ENCODE measurements at places on chromosomes 3 and 15. TPM values are rescaled to one million over a fixed set of nuclear protein-coding genes. Genes with fewer than 3 reads are reported as not detected.
A peak's percentile ranks its signal among the peaks of the same experiment; 100 is the strongest.

DNA sequence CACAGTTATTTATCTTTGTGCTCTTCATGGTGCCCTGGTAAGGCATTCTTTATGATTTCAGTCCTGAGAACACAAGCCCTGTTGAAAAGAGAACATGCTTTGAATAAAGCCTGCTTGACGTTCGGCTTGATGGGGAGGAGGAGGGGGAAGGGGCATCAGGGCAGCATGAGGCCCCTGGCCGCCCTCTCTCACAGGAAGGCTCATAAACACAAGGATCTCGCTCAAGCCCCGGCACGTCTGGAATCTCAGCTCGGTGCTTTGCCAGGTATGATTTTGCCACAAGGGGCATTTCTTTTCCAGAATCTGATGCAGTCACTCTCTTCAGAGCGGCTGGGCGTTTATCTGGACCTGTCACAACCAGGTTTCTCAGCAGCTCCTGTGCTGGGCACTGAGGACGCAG, 129.4 kb downstream of the DNAJB8 start:
- DNase-seq: no peak
- no peaks in the 10 kb centered on the region for H3K27me3 ChIP-seq
- H3K36me3 ChIP-seq: no peaks in the 10 kb centered on the region
- no peak overlapping the region for H3K27ac ChIP-seq
- no peaks in the 10 kb centered on the region for H3K4me1 ChIP-seq

DNA sequence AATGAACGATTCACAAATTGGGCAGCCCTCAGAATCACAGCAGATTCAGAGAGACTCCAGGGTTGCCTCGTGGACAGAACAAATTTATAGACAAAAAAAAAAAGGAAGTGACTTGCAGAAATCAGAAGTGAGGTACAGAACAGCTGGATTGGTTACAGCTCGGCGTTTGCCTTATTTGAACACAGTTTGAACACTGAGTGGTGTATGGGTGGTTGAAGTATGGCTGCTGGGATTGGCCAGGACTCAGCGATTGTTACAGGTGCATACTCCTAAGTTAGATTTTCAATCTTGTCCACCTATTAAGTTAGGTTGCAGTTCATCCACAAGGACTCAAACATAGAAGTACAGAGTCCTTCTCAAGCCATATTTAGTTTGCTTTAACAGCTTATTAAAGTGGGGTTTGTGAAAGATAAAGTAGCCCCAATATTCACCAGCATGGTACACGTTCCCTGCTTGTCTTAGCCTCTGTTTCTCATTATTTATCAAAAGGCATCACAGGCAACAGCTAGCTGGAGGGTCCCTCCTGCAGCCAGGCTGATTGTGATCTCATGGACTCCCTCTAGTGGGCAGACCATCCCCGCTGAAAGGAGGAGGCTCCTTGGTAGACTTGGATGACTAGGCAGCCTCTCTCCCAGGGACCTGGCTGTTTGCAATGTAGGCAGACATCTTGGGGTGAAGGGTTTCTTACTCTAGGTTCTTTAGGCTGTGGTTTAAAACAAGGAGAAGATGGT, 17.6 kb upstream of the ALDH1L1 start:
- H3K4me1 ChIP-seq: no peaks in the 10 kb centered on the region
- no peak overlapping the region for H3K27ac ChIP-seq
- peaks cover 28% of the 10 kb centered on the region for H3K36me3 ChIP-seq
- no peak overlapping the region for H3K4me3 ChIP-seq
- peak; percentile 77 for DNase-seq

ATP13A4 gene
- total RNA-seq: 0.13 TPM

GRCh38 chr3:81581966-81582599, 179.4 kb downstream of the GBE1 start:
- no peak overlapping the region for H3K4me3 ChIP-seq
- no peaks in the 10 kb centered on the region for H3K4me1 ChIP-seq
- H3K27me3 ChIP-seq: no peaks in the 10 kb centered on the region
- no peak for DNase-seq
- no peaks in the 10 kb centered on the region for H3K36me3 ChIP-seq

EAF2 gene
- 4.4 TPM for total RNA-seq

DNA sequence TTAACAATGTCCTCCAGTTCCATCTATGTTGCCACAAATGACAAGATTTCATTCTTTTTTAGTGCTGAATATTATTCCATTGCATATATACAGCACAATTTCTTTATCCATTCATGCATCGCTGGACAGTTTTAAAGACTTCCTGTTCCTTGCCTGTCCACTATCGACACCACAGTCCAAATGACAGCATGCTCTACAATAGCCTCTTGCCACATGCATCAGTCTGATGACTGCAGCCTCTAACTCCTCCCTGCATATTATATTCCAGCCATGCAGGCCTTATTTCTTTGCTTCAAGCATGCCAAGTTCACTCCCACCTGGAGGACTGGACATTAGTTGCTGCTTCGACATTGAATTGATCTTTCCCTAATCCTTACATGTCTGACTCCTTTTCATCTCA, 306.2 kb downstream of the FOXP1 start:
- H3K27ac ChIP-seq: no peak overlapping the region
- peaks cover 6% of the 10 kb centered on the region for H3K36me3 ChIP-seq

DNA sequence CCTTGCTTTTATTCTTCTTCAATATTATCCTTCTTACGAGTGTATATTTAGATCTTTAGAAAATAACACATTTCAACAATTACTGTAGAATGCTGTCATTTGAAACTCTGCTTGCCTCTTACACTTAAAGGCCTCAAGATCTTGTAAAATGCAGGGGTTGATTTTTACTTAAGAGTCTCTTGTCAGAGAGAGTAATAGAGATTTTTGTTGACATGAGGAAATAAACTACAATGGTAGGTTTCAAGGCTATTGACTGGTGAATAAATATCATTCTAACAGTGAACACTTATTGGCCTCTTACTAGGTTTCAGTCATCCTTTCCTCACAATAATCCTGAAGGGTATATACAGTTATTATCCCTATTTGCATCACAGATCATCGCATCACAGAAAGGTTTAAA, 344.6 kb downstream of the GBE1 start:
- no peak overlapping the region for H3K4me3 ChIP-seq
- no peak overlapping the region for H3K27ac ChIP-seq
- no peak for DNase-seq
- no peaks in the 10 kb centered on the region for H3K27me3 ChIP-seq
- H3K36me3 ChIP-seq: no peaks in the 10 kb centered on the region

GRCh38 chr15:40108061-40108854, 421 bp downstream of the BMF start:
- peaks cover 28% of the 10 kb centered on the region for H3K4me1 ChIP-seq
- H3K27me3 ChIP-seq: no peaks in the 10 kb centered on the region

DNA sequence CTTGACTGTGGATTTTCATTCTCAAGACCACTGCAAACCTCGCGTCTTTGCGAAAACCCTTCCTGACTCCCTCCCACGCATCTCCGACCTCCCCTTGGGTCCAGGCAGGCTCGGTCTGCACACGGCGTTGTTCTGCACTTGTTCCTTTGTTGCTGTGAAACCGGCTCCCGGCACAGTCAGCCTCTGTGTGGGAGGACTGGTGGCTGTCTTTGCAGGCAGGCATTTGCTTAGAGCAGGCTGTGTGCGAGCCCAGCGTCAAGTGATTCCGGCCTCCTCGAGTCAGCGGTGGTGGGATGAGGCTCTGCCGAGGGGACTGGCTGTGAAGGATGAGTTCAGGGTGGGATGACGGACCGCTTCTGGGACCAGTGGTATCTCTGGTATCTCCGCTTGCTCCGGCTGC, 102.6 kb upstream of the ROPN1 start:
- no peaks in the 10 kb centered on the region for H3K27me3 ChIP-seq
- DNase-seq: no peak
- H3K36me3 ChIP-seq: no peaks in the 10 kb centered on the region
- H3K4me1 ChIP-seq: no peaks in the 10 kb centered on the region
- no peak overlapping the region for H3K4me3 ChIP-seq

ACTC1 gene
- 52.2 TPM for total RNA-seq

DNA sequence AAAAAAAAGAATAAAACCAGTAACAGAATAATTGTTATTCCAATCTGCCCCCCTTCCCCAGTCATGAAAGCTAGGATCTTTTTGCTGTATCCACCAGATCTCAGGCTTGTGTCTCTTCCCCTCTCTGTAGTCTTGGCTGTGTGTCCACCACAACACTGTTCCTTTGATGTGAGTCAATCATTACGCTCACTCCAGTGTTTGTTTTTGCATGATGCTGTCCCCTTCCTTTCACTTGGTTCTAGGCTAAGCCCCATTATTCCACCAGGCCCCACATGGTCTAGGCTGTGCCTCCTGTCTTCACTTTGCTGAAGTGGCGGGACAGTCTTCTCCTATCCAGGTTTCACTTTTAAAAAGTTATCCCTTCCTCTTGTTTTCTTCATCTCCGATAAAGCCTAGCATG, 13.6 kb downstream of the ACKR2 start:
- H3K27me3 ChIP-seq: no peaks in the 10 kb centered on the region
- no peaks in the 10 kb centered on the region for H3K4me1 ChIP-seq
- H3K36me3 ChIP-seq: no peaks in the 10 kb centered on the region
- no peak for DNase-seq
- no peak overlapping the region for H3K27ac ChIP-seq

DNA sequence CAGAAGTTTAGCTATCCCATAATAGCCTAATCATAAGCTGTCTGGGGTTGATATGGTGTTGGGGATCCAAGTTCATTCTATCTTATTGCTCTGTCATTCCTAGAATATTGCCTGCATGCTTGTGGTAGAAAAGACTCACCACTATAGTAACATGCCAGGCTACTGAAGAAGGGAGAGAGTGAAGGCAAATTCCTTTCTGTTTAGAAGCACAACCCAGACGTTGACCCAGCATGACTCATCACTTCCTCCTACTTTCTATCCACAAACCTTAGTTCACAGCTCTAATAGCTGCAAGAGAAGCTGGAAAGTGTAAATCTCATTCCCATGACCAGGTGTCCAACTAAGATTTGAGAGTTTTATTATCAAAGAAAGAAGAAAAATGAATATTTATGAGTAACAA, 57.8 kb upstream of the NMD3 start:
- no peak overlapping the region for H3K27ac ChIP-seq
- no peak overlapping the region for H3K4me3 ChIP-seq
- peaks cover 5% of the 10 kb centered on the region for H3K36me3 ChIP-seq
- H3K27me3 ChIP-seq: no peaks in the 10 kb centered on the region
- no peaks in the 10 kb centered on the region for H3K4me1 ChIP-seq

STAB1 gene
- 0.90 TPM for total RNA-seq

DNA sequence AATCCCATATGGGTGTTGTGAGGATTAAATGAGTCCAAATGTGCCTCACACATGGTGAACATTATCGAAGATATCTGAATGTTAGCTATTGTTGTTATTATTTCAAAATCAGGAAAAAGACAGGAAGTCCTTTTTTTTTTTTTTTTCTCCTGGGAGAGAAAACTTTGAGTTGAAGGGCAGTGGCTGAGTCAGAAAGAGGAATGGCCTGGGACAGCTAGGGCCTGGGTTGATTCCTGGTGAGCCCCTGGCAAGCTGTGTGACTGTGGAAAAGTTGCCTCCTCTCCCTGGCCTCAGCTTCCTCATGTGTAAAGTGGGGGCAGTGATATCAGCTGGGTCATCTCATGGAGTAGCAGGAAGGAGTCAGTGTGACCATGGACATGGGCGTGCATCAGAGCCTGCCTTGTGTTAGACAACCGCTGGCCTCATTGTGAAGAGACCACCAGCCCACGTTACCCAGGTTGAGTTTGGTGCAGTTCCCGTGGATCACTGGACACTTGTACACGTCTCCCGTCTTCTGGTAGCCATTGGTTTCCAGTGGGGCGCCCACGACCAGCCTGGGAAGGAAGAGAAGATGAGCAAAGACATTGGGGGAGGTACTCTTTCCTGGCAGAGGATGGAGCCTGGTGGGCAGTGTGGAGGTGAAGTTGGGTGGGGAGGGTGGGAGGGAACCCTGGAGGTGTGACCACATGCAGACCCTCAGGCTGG, 63.1 kb downstream of the ITGA11 start:
- H3K4me1 ChIP-seq: no peaks in the 10 kb centered on the region
- no peak for DNase-seq
- H3K27ac ChIP-seq: no peak overlapping the region
- no peaks in the 10 kb centered on the region for H3K27me3 ChIP-seq
- no peaks in the 10 kb centered on the region for H3K36me3 ChIP-seq
- no peak overlapping the region for H3K4me3 ChIP-seq

- H3K4me3 ChIP-seq: no peak overlapping the region
- DNase-seq: no peak
- H3K27me3 ChIP-seq: no peaks in the 10 kb centered on the region
- H3K36me3 ChIP-seq: no peaks in the 10 kb centered on the region
- no peak overlapping the region for H3K27ac ChIP-seq
Observed at GRCh38 chr3:57530071-57530608, 14.0 kb downstream of the DNAH12 start.

GRCh38 chr3:122880624-122881023, 85.8 kb downstream of the SLC49A4 start:
- DNase-seq: peak; percentile 34
- no peaks in the 10 kb centered on the region for H3K4me1 ChIP-seq
- no peaks in the 10 kb centered on the region for H3K27me3 ChIP-seq

DNA sequence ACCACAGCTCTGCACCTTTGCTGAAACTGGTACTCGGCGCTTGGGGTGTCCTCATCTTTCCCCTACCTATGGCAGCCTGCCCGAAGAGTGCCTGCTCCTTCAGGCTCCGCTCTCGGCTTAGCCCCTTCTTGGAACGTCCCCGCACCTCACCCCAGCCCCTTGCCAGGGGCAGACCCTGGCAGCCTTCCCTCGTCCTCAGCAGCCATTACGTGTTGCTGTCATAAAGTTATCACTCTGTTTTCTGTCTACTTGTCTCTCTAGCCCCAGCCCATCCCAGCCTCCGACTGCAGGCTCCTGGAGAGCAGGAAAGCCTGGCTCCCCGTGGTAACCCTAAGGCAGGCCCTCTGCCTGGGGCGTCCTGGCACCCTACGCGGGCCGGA, 5.1 kb upstream of the BAHD1 start:
- H3K4me1 ChIP-seq: peaks cover 8% of the 10 kb centered on the region
- no peak for DNase-seq
- no peak overlapping the region for H3K27ac ChIP-seq
- no peaks in the 10 kb centered on the region for H3K36me3 ChIP-seq
- peak overlapping the region; percentile 78 for H3K4me3 ChIP-seq

DNA sequence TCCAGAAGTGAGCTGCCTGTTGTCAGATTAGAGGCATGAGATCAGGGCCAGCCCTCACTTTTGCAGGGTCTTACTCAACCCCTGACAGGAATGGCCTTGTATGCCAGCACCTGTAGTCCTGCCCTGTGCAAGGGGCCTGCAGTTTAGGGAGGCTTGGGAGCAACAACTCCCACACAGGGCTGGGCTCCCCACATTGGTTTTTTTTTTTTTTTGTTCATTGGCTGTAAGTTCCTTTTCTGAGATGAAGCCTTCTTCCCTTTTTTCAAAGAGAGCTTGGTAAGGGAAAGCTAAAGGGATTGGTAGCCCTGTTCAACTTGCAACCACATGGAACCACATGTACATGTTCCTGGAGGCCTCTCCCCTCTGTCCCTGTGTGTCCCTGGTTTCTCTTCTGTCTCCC, 46.4 kb downstream of the TNFAIP8L3 start:
- H3K27ac ChIP-seq: no peak overlapping the region
- DNase-seq: no peak
- H3K36me3 ChIP-seq: peaks cover 2% of the 10 kb centered on the region
- peaks cover 2% of the 10 kb centered on the region for H3K4me1 ChIP-seq
- no peak overlapping the region for H3K4me3 ChIP-seq

GUCA1C gene
- total RNA-seq: not detected

GRCh38 chr3:152380043-152380442, 111.3 kb downstream of the MBNL1 start:
- no peaks in the 10 kb centered on the region for H3K4me1 ChIP-seq
- no peak for DNase-seq
- H3K36me3 ChIP-seq: peaks cover 3% of the 10 kb centered on the region
- no peaks in the 10 kb centered on the region for H3K27me3 ChIP-seq
